Naive thymus-derived CD8-positive, alpha-beta T cell (primary cell): ENCODE measurements at places on chromosomes 12 and 14.

GRCh38 chr12:108349278-108349688 lies 10.2 kb upstream of the CMKLR1 start:
- DNase-seq, result no peak

DNA sequence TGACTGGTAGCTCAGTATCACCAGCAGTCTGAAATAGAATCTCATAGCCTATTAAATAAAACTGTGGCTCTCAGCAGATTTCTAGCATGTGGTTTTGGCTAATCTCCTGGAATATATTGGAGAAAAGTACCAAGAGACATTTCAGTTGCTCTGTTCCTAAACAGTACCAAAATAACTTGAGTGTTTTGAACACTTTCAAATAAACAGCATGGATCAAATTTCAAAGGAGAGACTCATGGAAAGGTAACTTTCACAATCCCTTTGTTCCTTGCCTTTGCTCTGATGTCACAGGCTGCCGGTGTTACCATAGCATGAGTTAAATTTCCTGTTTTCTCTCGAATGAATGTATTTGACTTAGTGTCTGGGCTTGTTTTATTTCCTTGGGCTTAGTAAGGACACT lies 3.4 kb downstream of the ARG2 start:
- DNase-seq, result no peak

GRCh38 chr12:75699728-75700496 lies 188.5 kb upstream of the KRR1 start:
- no peak for DNase-seq

DNA sequence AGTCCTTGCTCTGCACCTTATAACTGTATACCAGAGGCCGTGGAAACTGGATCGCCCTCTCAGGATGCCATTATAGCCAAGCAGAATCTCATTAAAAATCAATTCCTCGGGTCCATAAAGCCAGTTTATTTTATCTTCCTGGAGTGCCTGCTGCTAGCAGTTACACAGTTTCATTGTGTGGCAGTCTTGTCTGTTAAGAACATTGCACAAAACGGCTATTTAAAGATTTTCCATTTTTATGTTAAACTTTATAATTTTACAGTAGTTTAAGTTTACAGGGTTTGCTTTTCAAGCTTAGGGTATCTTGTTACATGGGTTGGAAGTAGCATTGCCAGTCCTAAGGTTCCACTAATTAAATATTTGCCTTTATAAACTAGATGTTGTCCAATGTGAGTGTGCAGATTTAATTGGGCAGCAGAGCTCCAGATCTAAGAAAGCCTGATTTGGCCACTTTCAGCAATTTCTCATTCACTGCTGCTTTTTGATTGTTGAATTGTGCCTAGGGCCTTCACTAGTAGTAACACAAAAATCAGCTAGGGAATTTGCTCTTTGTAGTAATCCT lies 17.0 kb downstream of the TMEM30B start:
- DNase-seq, result no peak

DNA sequence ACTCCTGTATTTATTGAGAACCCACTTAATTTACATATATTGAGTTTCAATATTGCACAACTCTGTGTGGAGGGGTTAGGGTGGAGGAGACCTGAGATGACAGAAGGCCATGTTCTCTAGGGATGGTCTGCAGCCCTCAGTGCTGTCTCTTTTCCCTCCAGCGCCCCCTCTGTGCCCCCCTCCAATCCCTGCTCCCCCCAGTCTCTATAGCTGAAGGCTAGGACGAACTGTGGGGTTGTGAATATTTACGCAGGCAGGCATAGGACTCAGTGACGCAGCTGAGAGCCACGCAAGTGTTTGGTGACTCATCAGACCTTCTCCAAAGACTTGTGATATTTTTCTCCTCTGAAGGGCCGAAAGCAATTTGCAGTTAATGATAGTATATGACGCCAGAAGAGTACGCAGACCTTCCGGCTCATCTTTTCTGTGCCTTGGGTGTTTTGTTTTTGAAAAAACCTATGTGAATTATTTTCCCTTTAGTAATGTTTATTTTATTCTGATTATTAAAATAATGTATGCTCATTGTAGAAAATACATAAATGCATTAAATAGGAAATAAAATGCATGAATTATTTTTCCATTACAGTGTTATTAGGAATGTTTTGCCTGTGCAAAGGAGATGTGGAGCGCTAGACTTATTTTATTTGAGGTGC lies 85.3 kb downstream of the SLC25A47 start:
- DNase-seq, result no peak

DNA sequence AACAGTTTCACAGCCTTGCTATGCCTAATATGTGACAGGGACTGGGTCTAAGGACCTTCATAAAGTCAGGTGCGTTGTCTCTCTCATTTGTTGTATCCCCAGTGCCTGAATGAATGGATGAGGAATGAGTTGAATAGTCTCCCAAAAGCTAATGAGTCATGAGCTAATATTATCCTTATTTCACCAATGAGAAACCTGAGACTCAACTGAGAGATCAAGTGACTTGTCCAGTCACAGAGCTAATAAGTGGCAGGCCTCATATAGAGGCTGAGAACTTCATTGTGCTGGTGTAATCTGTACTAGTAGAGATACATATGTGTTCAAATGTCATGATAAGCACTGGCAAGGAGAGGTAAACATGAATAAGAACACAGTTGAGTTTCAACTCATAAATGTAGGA lies 612.4 kb downstream of the NRXN3 start:
- DNase-seq, result no peak

DNA sequence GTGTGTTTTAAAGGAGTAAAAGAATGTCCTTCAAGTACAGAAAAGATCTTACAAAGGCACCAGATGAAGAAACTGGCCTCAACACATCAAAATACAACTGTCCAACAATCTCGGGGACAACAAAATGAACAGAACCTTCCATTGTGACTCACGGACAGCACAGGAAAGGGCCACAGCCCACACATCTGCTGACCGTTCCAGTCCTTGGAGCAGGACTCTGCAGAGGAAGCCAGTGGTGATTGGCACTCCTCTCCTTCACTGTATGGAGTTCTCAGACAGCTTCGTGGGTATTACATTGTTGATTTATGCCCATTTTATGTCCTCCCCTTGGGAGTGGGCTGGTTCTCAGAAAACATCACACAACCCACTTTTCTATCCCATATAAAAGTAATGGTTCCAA lies 32.5 kb upstream of the TC2N start:
- DNase-seq, result no peak

GRCh38 chr12:106331599-106331998 lies 25.9 kb upstream of the POLR3B start:
- DNase-seq, result no peak

- DNase-seq, result no peak
Measured at GRCh38 chr14:99459481-99460100, 21.1 kb downstream of the SETD3 start.

DNA sequence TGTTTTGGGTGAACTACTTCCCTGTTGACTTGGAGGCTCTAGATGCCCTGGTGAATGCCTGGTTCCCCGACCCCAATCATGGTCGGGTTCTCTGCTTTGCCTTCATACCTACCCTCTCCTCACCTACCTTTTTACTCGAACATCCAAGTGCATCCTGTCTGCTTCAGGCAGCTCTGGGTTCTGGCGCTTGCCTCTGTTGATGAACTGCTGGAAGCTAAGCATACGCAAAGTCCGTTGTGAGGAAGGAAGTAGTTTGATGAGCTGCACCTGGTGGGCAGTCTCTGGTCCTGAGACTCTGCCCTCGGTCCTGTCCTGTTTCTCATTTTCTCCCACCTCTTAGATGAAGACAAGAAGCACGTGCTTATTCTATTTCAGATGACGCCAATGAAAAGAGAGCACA lies 13.6 kb downstream of the KCNH3 start:
- no peak for DNase-seq

DNA sequence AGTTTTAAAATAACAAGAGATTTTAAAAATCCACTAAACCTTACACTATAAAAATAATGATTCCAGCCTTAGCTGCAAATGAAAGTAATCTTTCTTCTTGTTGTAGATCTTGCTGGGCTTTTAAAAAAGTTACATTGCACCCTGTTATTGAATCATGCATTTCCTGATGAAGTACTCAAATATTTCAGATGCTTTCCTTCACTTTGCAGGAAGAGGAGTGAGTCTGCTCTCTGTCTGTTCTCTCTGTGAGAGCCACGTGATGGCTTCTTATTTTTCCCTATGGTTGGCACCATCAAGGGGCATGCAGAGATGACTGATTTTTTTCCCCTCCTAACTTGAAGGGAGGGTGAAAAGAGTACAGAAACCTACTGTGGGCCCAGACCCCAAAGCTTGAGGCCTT lies 262.7 kb downstream of the ATP23 start:
- DNase-seq, result no peak

GRCh38 chr12:29543036-29543435 lies 45.5 kb upstream of the OVCH1 start:
- DNase-seq, result no peak

DNA sequence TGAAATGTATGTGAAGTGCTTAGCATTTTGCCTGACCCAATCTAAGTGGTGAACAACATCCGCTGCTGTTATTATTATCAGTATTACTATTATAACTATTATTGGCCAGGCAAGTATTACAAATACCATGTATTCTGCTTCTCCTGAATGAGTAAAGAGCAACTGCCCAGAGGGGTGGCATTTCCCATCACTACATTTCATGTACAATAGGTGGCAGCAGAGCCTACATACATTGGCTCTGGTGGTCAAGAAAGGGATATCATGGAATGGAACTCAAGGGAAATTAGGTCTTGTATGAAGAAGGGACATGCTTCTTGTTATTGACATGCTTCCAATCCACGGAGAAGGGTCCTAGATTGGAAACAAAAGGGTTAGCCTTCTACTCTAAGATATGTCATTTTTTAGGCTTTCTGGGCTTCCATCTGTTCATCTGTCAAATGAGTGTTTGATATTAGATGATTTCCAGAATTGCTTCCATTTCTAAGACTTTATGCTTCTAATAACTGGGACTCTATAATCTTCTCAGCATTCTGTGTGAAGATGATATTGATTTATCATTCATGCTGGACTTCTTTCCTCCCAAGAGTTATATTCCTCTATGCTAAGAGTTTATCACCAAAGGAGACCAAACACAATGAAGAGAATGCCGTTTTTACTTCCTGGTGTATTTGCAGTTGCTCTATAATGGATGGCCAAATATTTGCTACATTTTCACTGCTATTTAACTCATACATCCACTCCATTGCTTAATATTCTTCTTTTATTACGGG lies 239.1 kb downstream of the SSPN start:
- no peak for DNase-seq

GRCh38 chr12:49066120-49066519 lies 3.7 kb downstream of the RHEBL1 start:
- no peak for DNase-seq

GRCh38 chr12:65511912-65512311 lies 233.4 kb downstream of the MSRB3 start:
- no peak for DNase-seq

GRCh38 chr14:71947947-71948500 lies 15.8 kb downstream of the RGS6 start:
- DNase-seq, result no peak

- DNase-seq, result no peak
Measured at GRCh38 chr14:94237983-94238382, 55.1 kb downstream of the SERPINA10 start.

DNA sequence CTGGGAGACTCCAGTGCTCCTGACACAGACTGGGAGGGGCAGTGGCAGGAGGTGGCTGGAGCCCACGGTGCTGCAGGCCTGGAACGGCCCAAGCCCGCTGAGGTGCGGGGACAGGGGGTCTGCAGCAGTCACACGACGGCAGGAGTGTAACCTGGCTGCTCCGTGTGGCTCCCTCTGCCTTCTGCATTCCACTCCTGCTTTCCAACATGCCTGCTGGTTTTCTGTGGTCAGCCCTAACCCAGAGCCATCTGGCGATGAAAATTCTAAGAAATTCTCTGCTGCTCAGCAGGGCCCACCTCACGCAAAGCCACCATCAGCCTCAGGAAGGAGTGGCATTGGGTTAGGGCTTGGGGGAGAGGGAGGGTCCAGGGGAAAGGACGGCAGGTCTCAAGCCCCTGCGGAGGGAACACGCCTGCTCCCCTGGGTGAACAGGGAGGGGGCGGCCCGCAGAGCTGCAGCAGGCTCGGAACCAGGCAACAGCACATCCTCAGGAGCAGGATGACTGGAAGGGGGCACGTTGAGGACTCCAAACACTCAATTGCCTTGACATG lies 5.0 kb upstream of the FBRSL1 start:
- no peak for DNase-seq

DNA sequence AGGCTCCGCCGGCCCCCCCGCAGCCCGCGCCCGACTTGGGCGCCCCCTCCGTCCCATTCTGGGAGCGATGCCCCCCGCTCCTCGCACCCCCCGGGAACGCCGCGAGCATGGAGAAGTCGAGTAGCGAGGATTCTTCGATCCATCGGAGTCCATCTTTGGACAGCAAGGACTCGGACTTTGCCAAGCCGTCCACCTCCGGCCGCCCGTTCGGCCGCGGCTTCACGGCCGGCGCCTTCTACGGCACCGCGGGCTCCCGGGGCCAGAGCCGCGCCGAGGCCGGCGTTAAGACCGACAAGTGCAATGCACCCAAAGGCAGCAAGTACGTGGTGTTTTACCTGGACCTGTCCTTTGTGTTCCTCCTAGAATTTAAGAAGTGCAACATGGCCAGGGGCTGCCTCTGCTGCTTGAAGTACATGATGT lies 123.6 kb downstream of the TSPAN9 start:
- DNase-seq, result no peak

GRCh38 chr14:103141117-103141796 lies 18.0 kb downstream of the TNFAIP2 start:
- DNase-seq, result no peak

- no peak for DNase-seq
Measured at GRCh38 chr14:52895000-52895399, 55.9 kb downstream of the FERMT2 start.

DNA sequence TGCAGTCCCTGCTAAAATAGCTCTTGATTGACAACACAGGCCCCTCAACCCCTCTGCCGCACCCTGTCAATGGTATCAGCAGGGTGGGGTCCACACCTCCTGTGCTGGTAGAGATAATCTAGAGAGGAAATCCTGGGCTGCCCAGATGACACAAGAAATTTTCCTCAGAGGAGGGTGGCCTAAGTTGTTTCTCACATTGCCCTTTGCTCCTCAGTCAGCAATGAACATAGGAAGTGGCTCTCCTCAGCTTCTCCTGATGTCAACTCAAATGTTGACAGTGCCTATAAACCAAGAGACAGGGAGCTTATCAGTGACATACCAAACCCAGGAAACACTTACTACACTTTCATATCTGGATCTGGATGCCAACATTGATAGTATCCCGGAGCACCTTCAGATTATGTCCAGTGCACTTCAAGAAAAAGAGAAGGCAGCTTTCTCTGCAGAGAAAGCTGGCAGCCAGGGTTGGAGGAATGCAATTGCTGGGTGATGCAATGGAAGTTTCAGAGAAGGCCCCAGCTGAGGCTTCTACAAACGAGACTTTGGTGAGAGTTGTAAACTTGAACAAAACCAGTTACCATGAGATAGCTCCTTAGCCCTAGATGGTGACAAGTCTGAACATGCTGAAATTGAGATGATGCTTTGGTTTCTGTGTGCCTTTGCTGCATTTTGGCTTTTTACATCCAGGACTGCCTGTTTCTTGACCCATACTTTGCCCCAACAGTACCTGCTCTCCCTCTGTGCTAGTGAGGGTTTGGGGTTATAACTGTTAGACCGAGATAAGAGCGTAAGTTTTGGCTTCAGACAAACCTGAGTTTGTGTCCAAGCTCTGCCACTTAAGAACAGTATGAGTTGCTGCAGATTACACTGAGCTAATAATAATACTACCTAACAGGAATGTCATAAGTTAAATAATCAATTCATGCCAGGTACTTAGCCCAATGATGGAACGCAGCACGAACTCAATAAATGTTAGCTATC lies 183.5 kb downstream of the NUAK1 start:
- DNase-seq, result no peak

- no peak for DNase-seq
Measured at GRCh38 chr12:54232790-54233189, 44.0 kb upstream of the SMUG1 start.

- no peak for DNase-seq
Measured at GRCh38 chr14:92491782-92492181, 21.8 kb upstream of the RIN3 start.
